ENCODE measurements at places on chromosomes 11 and 22.
A peak's percentile ranks its signal among the peaks of the same experiment; 100 is the strongest.

GRCh38 chr11:132944569-132944944 lies 587.7 kb downstream of the OPCML start:
- DNase-seq = no peak

DNA sequence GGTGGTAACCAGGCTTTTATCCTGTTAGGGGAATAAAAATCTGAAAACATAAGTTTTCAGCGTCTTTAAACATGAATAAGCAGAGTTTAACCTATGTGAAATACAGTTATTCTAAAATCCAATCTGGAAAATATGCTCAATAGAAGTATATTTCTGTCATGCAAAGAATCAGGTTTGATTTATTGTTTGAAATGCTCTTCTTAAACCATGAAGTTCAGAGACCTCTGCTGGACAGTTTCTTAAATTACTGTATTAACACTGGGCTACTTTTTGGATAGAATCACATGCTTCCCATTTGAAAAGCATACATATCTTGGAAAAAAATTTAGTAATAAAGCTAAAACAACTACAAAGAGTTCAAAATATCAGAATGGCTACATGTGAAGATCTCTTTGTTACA lies 25.4 kb downstream of the APIP start:
- no peak for DNase-seq

GRCh38 chr11:8105666-8106065 lies 24.7 kb downstream of the TUB start:
- no peak for DNase-seq

DNA sequence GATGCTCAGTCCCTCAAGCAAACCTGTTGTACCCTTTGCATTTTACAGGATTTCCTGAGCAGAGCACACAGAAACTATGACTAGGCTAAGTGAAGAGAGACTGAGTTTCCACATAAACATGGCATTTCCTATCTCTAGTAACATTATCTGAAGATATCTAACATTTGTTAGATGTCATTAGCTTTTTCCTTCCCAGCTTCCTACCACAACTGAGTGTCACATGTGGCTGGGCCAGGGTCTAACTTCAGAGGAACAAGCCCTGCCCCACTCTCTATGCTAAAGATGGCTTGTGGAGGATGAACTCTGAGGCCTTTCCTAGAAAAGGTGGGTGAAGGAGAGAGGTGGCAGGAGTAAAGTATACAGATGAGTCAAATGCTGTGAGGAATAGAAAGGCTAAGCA lies 16.5 kb downstream of the C22orf42 start:
- peak; percentile 17 for DNase-seq

DNA sequence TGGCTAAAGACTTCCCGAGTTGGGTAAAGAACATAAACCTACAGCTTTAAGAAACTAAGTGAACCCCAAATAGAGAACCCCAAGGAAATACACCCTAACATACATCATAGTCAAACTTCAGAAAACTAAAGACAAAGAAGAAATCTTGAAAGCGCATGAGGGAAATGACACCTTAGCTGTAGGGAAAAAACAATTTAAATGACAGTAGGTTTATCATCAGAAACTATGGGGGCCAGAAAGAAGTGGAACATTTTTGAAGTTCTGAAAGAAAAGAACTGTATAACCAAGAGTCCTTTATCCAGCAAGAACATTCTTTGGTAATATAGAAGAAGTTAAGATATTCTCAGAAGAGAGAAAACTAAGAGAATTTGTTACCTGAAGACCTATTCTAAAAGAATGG lies 15.5 kb upstream of the OR2AT4 start:
- no peak for DNase-seq

GRCh38 chr11:28649922-28650321 lies 541.7 kb downstream of the METTL15 start:
- no peak for DNase-seq

DNA sequence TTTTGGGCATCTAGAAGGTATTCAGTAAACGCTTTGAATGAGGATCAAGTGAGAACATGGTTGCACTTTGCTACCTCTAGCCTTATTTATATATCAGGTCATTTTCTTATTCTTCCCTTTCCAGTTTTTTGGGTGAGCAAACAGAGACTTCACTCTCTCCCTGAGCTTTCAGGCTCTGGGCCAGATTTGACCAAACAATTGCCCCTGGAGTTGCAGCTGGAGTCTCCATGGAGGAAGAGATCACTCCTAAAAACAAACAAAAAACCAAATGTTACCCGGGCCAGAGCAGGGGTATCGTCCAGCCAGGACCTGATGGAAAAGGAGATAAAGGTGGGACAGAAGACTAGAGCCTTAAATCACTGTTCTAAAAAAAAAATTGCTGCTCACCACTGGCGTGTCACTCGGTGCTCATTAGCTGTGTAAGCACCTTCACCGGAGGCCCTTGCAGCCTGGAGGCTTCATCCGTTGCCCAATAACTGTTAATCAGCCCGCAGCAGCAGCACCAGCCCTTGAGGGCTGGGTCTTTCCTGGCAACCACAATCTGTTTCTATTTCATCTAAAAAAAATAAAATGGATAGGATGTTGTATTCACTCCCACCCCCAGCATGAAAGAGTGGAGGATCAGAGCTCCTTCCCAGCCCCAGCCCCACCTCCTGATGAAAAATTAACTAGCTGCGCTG lies 125.0 kb downstream of the PKNOX2 start:
- DNase-seq = no peak

- no peak for DNase-seq
These were observed 80.3 kb downstream of the CASP12 start for GRCh38 chr11:104817973-104818372.

DNA sequence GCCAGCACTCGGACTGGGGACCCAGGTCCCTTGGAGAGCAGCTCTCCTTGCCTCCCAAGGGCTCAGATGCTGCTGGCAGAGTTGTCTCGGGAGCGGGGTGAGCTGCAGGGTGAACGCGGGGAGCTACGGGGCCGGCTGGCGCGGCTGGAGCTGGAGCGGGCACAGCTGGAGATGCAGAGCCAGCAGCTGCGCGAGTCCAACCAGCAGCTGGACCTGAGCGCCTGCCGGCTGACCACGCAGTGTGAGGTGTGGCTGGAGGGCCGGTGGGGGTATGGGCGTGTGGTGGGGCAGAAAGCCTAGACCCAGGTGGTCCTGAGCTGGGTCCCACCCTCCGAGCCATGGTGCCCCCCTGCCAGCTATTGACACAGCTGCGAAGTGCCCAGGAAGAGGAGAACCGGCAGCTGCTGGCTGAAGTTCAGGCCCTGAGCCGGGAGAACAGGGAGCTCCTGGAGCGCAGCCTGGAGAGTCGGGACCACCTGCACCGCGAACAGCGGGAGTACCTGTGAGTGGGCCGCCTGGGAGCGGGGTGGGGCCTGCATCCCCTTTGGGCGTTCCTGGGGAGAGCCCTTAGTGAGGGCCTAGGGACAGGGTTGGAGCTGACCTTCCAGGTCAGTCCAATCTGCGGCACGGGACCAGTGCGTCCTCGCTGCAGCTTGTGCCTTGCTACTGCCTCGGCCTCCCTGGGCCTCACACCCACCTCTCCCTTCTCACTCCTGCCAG lies 5.8 kb upstream of the RPS6KA4 start:
- no peak for DNase-seq

DNA sequence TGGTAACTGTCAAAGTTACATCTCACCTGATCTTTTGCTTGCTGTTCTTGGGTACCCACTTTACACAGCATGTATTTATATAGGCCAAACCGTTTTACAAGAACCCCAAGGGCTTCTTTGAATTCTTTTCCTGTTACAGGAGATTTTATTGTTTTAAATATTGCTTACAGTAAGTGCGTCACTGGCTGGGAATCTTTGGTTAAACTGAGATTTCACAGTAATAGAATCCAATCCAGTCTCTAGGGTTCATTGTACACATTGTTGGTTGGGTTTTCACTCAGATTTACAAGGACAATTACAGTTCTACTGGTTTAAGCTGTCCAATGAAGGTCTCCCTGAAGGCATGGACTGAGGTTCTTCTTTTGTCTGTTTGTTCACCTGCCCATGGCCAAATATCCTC lies 171.7 kb downstream of the INSC start:
- no peak for DNase-seq

- no peak for DNase-seq
These were observed 9.8 kb downstream of the CSF2RB start for GRCh38 chr22:36923131-36923788.

GRCh38 chr11:68120273-68121066 lies 718 bp downstream of the CHKA start:
- DNase-seq = peak; percentile 34

- DNase-seq = no peak
These were observed 3.6 kb upstream of the ARRB1 start for GRCh38 chr11:75355051-75355450.

DNA sequence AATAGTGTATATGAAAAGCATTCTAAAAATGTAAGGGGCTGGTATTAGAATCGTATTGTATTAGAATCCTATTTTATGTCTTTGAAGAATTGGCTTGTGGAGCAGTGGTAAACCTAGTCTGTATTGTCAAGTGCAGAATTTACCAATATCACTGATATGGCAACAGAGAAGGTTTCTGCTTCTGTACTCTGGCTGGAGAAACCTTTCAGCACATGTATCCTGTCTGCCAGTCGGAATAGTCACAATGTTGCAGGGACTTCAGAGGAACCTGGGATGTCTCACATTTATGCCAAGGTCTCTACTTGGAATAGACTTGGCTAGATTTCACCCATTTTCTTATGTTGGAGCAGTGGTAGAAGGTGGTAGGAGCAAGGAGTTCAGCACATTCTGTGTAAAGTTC lies 4.4 kb downstream of the MTMR3 start:
- no peak for DNase-seq

DNA sequence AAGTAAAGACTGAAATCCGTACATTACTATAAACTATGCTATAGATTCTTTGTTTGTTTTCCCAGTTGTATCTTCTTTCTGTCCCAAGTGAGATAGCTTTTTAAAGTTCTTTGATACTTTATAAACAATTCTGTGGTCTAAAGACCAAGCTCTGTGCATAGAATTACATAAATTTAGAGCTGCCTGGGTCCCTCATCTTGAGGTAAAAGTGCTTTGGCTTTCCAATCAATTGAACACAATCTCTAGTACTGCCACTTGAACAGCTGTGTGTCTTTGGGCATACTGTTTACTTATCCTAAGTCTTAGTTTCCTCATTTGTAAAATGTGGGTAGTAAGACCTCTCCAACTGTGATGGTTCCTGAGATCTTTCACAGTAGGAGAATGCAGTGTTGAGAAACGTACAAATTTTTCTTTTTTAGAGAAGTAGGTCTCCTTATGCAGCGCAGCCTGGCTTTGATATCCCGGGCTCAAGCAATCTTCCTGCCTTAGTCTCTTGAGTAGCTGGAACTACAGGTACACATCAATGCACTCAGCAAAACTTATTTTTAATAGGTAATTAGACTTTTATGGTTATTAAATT lies 2.5 kb upstream of the EED start:
- DNase-seq = no peak

DNA sequence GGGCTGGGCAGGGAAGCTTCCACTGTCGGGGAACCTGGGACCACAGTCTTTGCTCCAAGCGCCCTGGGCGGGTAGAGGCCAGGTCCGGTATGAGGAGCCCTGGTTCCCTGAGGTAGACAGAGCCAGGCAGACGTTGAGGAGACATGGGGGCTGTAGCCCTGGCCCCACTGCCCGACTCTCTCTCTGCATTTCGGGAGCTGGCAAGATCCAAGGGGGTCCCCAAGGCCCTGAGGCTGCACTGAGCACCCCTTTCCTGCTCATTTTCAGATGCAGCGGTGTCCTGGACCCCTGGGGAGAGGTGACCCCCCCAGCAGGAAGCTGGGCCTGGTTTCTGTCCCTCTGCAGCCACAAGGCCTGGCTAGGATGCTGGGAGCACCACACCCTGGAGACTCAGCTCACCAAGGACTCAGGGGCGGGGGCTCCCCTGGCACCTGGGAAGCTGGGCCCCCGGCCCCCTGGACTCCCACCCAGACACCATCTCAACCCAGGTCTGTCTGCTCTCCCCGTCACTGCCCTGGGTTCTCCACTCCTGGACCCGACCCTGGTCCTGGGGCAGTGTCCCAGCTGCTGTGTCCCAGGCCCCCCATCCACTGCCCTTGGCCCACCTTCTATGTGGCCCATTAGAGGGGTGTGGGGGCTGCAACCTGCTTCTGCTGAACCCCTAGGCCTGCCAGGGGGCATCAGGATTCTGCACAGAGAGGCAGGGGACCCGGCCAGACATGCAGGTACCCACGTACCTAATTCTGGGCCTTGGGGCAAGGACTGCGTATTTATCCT lies 15.0 kb upstream of the MUC6 start:
- no peak for DNase-seq

- no peak for DNase-seq
These were observed 6.6 kb downstream of the RIC8A start for GRCh38 chr11:214083-214482.

- no peak for DNase-seq
These were observed 154.9 kb downstream of the SBF2 start for GRCh38 chr11:10139143-10139542.

GRCh38 chr11:3225826-3226750 lies 6.1 kb downstream of the MRGPRE start:
- no peak for DNase-seq

DNA sequence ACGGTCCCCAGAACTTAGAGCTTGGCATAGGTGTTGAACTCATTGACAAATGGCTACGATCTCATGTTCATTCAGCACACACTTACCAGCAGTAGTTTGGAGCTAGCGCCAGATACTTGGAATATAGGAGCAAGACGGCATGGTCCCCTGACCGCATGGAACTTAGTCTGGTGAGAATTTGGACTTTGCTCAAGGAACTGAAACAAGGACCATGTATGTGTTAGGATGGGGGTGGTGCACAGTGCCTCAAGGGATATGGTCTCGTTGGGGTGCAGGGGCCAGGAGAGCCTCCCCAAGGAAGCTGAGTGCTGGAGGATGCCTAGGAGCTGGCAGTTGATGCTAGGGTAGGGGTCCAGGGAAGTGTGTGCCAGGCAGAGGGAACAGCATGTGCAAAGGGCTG lies 119.2 kb downstream of the KIAA1671 start:
- DNase-seq = no peak

DNA sequence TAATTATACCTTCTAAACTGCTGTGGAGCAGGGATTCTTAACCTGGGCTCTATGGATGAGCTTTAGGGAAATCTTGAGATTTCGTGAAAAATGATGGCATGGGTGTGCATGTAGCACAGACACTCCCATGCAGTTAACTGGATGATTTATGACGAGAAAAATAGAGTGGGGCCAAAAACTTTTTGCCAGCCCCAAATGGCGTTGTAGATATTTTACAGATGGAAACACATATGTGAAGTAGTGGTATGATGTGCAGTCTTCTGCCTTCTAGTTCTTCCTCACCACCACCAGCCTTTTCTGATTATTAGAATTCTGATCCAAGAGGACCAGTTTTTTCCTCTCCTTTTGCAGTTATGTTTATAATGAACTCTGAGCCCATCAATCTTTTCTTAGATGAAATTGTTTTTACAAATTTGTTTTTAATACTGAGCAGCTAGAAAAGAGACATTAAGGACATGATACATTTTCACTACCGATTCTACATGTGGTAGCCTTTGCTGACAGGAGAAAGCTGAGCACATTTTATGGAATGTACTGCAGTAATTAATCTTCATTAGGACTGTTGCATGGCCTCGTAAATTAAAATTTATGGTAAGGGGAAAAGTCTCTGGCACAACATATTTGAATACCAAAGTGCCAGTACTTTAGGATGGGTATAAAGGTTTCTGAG lies 261.4 kb downstream of the DDX10 start:
- no peak for DNase-seq

GRCh38 chr11:15817001-15817400 lies 539.3 kb downstream of the SOX6 start:
- no peak for DNase-seq
